Kidney (tissue), 22 donors: ENCODE measurements at places on chromosomes 5 and 9. TPM values are rescaled to one million over a fixed set of nuclear protein-coding genes. Genes with fewer than 3 reads are reported as not detected.

EDIL3 gene
- 32.8 TPM for total RNA-seq

SYK gene
- total RNA-seq, result 52.2 TPM

PIK3R1 gene
- total RNA-seq, result 138 TPM

PRLR gene
- total RNA-seq, result 6.3 TPM

PDGFRB gene
- total RNA-seq, result 104 TPM

SUSD3 gene
- total RNA-seq, result 12.2 TPM

STPG3 gene
- total RNA-seq, result 0.38 TPM

PCDHA10 gene
- total RNA-seq, result 7.6 TPM

CDH12 gene
- not detected for total RNA-seq

DNA sequence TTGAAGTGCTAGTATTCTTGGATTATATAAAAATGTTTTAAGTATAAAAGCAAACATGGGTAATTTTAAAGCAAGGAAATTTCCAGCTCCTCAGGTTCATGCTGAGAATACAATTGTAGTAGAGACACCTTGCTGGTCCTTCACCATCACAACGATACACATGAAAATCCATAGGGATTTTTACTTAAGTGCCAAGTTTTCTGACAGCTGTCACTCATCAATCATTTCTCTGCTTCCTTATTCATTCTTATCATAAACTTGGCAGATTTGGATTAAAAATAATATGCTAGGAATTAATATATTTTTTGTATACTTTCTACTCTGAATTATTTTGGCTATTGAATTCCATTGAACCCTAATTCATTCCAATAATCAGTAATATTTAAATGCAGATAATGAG lies 167.9 kb upstream of the PTGER4 start:
- no peak for DNase-seq

- DNase-seq, result no peak
Observed at GRCh38 chr9:36479101-36479500, 79.0 kb upstream of the RNF38 start.

- DNase-seq, result no peak
Observed at GRCh38 chr5:82881571-82882174, 195.5 kb downstream of the TMEM167A start.

DNA sequence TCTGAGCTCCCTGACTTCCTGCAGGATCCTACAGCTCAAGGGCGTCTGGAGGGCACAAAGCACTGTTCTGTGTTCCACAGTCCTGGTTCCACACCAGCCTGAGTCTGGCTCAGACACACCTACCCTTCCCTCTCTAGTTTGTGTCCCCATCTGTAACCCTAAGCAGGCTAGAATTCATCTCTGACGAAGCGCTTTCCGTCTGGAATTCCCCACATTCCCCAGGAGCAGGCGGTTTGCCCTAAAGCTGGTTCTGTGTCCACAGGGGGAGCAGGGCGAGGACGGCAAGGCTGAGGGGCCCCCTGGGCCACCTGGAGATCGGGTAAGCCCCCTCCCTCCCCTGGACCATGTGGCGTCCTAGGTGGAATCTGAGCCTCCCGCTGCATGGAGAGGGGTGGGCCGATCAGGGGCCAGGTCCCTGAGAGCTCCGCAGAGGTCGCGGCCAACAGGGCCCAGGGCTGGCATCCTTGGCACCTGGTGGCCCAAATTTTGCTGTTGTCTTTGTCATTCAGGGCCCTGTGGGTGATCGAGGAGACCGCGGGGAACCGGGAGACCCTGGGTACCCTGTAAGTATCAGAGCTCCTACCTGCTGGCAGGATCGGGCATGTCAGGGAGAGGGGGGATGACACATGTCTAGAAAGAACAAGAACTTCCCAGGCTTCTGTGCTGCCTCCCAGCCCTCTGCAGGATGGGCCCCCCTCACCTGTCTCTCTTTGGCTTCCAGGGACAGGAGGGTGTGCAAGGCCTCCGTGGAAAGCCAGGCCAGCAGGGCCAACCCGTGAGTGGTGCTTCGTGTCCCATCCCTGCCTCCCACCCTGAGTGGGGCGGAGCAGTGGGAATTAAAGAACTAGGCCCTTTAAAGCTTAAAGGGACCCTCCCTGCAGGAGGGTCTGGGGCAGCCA lies 34.5 kb upstream of the ORM1 start:
- DNase-seq, result peak; percentile 62

- no peak for DNase-seq
Observed at GRCh38 chr9:37988602-37989001, 80.4 kb downstream of the SHB start.

DNA sequence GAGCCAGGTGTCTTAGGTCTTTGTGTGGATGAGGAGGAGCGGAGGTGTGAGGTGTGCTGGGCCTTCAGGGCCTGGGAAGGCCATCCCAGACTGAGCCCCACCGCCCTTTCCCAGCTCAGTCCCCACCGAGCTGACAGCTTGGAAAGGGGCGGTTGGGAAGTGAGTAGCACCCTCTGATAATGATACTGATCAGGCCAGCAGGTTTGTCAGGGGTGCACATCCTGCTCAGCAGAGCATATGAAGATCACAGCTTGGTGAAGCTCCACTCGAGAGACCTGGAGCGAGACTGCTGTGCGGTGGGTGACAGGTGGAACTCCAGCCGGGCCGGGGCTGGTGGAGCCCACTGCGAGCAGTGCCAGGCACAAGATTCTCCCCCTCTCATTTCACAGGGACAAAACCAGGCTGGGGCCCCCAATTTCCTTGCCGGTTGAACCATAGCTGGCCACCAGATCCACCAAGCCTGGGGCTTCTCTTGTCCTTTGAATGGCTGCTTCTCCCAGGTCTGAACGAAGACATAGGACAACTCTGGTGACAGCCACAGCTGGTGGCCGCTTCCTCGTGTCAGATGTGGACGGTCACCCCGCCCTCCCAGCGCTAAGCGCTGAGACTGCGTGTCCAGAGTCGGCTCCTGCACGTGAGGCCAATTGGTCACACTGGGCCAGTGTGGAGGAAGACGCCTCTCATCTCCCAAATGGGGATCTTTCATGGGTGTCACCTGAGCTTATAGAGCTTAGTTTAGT lies 8.3 kb downstream of the QRFP start:
- peak; percentile 53 for DNase-seq

- DNase-seq, result peak; percentile 66
Observed at GRCh38 chr9:114803479-114804265, 2.2 kb downstream of the TNFSF15 start.

DNA sequence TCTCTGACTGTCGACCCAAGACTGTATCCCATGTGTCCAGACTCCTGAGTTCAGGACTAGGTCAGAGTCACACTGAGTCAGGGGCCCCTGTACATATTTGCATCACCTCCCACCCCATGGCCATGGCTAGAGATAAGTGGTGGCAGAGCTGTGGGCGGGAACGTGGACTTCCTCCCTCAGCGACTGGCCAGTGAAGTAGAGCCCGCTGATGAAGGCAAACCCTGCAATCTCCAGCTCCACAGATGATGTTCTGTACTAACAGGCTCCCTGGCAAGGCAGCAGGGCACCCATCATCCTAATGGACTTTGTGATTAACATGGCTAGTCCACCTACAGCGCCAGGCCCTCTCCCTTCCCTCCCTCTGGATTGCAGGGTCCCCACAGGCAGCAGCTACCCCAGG lies 110.5 kb upstream of the LRRTM2 start:
- no peak for DNase-seq

DNA sequence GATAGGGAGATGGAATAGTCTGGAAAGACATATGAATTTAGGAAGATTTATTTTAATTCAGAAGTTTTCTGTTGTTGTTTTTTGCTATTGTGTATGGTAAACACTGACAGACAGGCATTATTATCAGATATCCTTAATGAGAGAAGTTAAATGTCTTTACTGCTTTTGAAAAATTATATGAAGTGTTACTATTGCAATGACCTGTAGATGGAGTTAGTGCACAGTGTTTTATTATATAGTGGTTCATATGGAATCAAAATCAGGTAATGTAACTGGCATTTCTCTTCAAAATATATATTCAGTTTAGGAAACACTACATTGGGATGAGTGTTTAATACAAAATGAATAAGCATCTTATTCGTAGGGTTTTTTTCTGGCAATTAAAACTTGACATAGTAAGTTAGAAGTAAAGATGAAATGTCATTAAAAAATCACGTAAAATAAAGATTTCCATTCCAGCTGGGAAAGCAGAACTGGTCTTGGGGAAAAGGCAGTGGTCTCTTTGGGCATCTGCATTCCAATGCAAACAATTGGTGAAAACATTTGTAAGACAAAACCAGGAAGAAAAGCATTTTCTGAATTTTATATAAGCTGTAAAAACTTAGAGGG lies 3.9 kb downstream of the GABRA1 start:
- DNase-seq, result no peak

- DNase-seq, result no peak
Observed at GRCh38 chr5:180519098-180519497, 24.9 kb downstream of the CNOT6 start.

DNA sequence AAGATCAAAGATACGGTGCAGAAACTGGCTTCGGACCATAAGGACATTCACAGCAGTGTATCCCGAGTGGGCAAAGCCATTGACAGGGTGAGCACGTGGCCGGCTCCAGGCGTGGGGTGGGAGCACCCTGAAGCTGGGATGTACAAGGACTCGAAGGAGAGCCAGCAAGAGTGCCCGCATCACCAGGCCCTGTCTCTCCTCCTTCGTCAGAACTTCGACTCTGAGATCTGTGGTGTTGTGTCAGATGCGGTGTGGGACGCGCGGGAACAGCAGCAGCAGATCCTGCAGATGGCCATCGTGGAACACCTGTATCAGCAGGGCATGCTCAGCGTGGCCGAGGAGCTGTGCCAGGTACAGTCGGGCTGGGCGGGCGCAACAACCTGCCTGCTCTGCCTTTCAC lies 11.0 kb downstream of the NHP2 start:
- DNase-seq, result no peak

GRCh38 chr5:145324767-145325479 lies 510.2 kb downstream of the PRELID2 start:
- no peak for DNase-seq

- no peak for DNase-seq
Observed at GRCh38 chr5:121726991-121727390, 124.7 kb upstream of the FTMT start.

DNA sequence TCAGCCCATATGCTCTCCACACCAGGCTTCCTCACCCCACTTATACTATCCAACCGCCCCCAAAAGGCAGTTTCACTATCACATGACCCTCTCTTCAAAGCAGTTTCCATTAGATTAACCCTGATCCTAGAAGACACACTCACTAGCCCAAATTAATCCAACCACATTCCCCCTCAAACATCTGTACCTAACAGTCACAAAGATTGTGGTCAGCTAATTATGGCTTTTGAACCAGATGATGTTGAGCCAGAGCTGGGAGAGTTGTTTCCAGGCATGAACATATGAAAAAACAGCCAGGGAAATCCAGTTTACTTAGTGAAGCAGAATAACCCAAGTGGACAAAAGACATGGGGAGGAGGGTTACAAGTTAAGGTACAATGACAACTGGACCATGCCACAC lies 131.2 kb downstream of the SPOCK1 start:
- DNase-seq, result no peak

DNA sequence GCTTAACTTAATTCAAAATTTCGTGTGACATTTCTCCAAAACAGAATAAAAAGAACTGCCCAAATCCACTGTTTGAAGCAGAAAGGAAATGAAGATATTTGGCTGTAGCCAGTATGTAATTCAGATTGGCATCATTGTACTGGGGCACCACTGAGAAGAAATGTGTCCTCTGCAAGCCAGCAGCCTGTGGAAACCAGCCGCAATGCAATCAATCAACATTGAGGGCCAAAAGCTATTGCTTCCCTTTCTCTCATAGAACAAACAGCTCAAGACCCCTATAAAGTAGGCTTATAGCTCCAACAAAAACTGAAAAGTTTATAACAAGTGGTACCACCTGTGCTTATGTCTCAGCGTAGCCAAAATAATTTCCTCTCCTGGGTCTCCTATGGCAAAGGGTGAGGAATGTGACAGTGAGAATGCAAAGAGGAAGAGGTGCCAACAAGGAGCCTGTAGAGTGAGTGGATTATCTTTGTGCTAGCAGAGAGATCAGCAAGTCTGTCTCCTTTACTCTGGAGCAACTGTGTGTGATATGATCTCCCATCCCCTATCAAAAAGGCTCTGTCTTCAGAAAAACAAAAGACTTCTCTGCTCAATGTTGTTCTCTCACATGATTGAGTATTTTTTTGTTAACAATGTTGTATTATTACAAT lies 1072.3 kb upstream of the DMAC1 start:
- DNase-seq, result no peak

DNA sequence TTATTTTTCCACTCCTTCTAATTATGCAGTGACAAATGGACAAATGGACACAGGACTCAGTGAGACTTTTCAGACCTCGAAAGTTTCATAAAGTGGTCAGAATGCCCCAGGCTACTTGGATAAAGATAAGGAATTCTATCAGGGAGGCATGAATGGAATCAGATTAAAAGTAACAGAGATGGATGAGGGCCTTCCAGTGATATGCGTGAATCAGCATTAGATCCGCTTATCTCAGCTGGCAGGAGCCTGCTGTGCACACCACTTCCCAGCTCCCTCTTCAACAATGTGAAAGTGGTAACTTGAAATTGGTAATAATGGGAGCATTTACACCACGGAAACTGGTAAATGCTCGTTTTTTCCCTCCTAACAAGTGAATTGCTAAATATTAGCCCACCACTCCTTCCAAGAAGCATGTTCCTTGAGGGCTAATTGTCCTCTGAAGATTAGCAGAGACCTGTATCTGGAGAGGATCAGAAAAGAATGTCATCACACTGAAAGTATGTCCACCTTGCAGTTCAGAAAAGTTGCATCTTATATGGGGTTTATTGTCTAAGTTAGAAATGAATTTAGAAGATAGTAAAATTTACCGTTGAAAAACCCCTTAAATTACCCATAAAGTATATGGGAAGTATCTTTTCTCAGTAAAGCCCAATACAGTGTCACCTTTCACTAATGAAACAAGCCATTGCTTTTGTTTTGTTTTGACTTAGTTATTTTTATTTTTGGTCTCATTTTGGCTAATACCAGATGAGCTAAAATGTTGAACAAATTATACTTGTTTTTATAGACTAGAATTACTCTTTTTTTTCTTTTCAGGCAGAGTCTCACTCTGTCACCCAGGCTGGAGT lies 125.3 kb downstream of the DPYSL3 start:
- no peak for DNase-seq

DNA sequence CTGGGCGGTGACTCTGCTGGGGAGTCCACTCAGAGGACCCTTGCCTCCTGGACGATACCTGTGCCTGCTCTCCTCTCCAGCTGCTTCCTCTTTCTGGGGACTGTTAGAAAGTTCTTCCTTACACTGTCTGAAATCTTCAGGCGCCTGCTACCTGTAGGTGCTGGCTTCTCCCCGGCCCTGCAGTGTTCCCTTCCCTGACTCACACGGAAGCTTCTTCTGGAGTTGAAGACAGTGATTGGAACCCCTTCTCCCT lies 562 bp downstream of the GSN start:
- no peak for DNase-seq

DNA sequence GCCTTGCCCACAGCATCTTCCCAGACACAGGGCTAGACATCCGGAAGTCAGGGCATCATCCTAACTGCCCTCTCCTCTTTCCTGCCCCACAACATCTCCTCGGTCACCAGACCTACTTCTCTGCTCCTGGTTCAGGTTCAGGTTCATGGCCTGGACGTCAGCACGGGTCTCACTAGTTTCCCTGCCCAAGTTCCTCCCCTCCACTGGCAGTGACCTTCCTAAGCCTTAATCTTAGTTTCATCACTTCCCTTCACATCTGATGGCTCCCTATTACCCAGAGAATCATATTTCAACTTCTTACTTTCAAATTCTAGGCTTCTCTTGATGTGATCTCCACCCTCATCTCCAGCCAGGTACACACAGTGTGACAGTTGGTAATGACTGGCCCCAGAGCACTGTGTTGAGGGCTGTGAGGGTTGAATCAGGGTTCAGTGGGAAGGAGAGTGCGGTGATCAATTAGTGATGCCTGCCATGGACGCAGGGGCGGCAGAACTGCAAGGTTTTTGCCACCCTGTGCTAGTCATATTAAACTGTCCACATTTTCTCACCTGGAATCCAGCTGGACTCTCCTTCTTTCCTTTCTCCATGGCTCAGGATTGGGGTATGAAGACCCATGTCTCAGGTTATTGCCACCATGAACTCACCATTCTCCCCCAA lies 34.3 kb upstream of the CRB2 start:
- DNase-seq, result no peak
